ENCODE measurements at places on chromosomes 1 and 21.

DNA sequence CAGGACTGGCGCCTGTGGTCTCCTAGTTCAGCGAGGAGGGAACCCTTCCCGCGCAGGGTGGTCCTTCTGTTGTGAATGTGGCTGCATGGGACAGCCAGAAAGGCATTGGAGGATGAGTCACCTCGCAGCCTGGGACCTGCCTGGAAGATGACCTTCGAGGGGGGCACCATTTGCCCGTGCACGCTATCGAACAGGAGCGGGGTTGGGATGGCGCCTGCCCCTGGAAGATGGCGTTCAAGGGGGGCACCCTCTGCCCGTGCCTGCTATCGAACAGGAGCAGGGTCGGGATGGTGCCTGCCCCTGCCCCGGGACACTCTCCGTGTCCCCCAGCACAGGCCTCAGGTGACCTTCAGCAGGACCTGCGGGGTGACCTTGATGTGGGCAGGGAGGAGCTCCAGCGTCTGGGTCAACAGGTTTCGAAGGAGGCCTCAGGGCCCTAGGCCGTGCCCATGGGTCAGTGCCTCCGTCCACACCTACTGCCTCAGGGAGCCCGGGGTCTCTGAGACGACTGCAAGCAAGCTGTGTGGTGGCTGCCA, 1.7 kb upstream of the ACTRT2 start:
- no peak for DNase-seq

GRCh38 chr1:15640667-15641066, 23.4 kb downstream of the DDI2 start:
- no peak for DNase-seq

GRCh38 chr21:27206368-27206982, 239.6 kb upstream of the ADAMTS5 start:
- no peak for DNase-seq

GRCh38 chr1:246580497-246581370, 14.5 kb downstream of the CNST start:
- DNase-seq, result no peak

GRCh38 chr1:179264507-179264906, 29.1 kb upstream of the SOAT1 start:
- DNase-seq, result no peak

Data from stomach (tissue), 19 donors.